Stimulated activated naive CD4-positive, alpha-beta T cell treated with Interleukin-2 at 50 U/mL for 16 hours (primary cell): ENCODE measurements at places on chromosomes 4 and X.
A peak's percentile ranks its signal among the peaks of the same experiment; 100 is the strongest.

GRCh38 chr4:20591571-20591970 is 108.7 kb upstream of the PACRGL start:
- no peak for DNase-seq

GRCh38 chrX:101409043-101409442 is 1.0 kb downstream of the HNRNPH2 start:
- DNase-seq = no peak

DNA sequence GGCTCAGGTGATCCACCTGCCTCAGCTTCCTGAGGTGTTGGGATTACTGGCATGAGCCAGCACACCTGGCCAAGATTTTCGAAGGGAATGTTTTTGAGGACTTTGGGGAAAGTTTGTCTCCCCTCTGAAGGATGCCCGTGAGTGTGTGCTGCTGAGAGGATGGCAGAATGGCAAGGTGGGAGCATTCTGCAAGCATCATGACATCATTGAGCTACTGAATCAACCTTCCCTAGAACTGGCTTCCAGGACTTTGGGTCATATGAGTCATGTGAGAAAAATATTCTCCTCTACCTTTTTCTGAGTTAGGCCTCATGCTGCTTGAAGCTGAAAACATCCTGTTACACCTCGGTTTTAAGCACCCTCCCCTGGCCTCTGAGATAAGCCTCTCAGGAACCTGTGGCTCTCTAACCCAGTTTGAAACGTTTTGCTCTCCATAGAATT is 31.0 kb downstream of the TMEM131L start:
- peak; percentile 55 for DNase-seq

DNA sequence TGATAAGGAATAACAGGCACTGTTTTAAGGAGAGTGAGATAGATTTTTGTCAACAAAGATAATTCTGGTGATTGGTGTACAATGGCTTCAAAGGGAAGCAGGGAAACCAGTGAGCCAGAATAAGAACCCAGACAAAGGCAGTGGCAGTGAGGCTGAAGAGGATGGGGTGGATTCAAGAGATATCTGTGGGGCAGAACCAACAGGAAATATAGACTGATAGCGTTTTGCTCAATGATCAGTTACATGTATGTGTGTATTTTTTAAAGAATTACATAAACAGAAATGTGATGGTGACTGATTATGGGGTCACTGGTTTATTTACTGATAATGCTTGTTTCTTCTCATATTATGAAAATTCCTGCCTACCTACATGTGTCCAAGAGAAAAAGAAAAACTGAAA is 66.4 kb downstream of the AMMECR1 start:
- no peak for DNase-seq

DNA sequence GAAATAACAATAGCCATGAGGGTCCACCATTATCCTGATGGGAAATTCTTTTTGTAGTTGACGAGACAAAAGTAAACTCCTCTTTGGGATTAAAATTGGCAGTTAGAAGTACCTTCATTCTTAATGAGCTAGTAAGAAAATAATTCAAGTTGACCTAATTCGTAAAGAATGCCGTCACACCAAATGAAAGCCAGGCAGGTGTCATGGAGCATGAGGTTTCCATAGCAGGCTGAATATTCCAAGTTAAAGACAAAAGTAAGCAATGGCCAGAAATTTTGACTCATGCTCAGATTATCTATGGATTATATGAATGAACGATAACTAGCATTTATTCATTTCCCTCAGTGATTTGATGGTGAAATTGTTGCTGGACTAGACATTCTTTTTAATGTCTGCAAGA is 192.2 kb upstream of the FAT1 start:
- no peak for DNase-seq

DNA sequence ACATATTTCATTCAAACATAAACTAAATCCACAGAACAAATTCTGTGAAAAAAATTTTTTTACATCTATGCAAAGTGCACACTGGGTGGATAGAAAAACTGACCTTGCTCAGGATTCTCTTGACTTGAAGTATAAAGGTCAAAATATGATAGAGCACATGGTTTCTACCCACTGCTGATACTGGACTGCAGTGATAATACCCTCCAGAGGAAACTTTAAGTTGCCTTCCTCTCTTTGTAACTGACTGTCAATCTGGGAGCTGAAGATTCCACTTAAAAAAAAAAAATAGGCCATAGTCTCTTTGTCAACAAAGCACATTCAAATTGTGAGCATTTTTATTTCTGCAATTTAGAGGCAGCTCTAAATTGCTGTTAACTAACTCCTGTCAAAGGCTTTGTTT is 3.2 kb upstream of the AMMECR1 start:
- DNase-seq = no peak

- DNase-seq = no peak
Measured at GRCh38 chr4:78299565-78299972, 242.4 kb downstream of the FRAS1 start.

- no peak for DNase-seq
Measured at GRCh38 chr4:177778623-177779022, 336.4 kb upstream of the AGA start.

DNA sequence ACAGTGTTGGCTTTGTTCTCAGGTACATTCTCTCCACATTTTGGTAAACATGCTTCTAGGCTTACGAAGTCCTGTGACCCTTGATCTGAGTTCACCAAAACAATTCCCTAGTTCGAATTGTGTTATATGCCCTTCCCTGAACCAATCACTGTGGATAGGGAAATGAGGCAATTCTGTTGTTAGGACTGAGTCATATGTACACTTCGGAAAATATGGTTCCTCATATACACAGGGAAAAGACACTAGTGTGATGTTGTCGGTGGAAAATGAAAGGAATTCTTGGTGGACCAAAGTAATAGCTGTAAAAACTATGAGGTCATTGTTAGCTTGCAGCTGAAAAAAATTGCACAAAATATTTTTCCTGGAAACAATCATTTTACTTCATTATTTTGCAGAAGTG is 46.6 kb upstream of the MAGEC2 start:
- no peak for DNase-seq

DNA sequence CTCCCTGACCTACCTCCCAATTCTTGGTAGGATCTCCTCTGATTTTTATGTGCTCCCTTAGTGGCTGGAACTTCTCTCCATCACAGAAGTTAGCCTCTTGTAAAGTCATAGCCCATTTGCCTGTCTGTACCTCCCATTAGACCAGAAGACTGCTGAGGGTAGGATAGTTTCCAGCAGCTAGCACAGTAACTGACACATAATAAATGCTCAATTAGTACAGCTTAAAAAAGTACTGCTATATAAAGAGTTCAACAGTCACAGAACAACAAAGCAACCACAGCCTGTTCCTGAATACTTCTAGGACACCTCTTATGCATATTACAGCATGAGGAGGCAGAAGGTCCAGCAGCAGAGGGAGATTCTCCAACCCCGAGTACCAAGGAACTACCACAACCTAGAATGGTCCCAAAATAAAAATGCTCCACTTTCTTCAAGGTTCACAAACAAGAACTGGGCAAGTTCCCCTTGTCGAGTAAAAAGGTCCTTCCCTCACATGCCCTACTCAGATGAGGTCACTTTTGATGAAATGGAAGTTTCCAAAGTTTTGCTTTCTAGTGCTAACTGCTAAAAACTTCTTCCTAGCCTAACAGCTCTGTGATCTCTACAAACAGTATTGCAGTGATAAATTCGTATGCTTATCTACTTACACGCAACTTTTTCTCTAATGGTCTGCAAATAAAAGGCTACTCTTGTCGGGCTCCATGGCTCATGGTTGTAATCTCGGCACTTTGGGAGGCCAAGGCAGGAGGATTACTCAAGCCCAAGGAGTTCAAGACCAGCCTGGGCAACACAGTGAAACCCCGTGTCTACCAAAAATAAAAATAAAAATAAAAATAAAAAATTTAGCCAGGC is 12.8 kb downstream of the MECP2 start:
- no peak for DNase-seq

DNA sequence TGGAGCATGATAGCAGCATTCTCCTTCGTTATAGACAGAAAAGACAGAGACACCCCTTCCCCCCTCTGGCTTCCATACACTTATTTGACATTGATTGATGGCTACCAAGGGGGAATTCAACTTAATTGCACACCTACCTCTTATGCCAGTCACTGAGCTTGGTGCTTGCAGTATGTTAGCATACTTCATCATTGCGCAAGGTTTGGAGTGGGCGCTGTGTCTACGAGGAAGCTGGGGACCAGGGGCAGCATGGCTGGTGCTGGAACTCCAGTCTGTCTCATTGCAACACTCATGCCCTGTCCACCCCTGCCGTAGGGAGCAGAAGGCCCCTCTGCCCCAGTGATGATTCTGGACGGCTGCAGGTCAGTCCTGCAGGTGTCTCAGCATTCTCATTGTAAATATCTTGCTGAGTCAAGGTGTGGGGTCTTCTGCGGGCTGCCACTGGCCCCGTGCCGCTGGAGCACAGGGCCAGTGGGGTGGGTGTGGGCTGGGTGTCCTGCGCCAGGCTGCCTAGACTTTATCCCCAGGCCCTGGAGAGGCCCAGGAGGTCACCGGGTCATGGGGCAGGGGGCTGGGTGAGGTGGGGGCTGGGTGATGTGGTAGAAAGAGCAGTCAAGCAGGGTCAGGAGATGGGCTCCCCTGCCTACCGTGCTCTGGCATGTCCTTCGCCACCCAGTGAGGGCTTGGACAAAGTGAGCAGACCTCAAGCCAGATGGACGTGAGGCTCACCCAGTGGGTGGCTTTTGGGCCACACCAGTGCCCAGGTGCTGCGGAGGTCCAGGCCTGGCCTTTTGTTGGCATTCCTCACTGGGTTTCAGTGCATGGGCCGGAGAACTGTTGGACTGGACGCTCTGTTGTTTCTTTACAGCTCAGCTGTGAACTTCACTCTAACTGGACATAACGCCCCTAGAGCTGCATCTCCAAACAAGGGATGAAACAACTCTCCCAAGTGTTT is 85.5 kb downstream of the PSAPL1 start:
- no peak for DNase-seq

DNA sequence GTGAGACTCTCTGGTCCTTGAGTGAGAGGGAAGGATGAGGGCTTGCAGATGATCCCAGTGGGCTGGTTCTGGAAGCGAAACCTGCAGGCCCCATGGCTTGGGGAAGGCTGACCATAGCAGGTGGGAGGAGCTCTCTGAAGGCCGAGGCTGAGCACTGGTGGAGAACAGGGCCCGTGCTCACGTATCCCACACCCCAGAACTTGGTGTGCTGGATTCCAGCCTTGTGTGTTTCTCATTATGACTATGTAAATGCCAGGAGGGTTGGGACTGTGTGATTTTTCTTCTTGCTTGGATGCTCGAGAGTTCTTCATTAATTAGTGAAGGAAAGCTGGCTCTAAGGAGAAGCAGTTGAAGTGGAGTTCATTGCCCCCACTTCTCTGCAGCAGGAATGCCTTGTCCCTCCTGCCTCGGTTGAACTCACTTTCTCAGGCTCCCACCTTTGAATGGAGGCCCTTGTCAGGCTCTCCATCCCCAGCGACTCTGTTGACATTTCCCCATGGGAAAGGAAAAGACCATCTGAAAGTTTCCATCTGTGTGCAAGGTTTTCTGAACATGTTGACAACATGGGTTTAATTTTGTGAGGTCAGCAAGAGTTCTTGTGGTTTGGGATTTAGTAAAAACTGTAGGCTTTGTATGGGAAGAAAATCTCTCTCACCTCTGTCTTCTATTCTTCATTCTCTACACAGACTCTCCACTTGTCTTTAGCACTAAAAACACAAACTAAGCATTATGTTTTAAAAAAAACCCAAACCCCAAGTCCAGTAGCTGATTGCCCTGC is 57.7 kb downstream of the TBL1X start:
- no peak for DNase-seq

DNA sequence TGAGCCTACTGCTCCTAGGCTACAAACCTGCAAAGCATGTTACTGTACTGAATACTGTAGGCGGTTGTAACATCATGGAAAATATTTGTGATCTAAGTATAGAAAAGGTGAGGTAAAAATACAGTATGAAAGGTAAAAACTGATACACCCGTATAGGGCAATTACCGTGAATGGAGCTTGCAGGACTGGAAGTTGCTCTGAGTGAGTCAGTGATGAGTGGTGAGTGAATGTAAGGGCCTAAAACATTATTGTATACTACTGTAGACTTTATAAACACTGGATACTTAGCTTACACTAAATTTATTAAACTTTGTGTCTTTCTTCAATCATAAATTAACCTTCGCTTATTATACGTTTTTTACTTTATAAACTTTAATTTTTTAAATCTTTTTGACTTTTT is 3.7 kb downstream of the KIF4A start:
- DNase-seq = no peak

- DNase-seq = no peak
Measured at GRCh38 chrX:9656277-9656676, 109.4 kb downstream of the GPR143 start.

- DNase-seq = no peak
Measured at GRCh38 chrX:16745102-16745501, 25.7 kb downstream of the SYAP1 start.

GRCh38 chr4:38322714-38323113 is 341.3 kb upstream of the KLF3 start:
- DNase-seq = no peak

DNA sequence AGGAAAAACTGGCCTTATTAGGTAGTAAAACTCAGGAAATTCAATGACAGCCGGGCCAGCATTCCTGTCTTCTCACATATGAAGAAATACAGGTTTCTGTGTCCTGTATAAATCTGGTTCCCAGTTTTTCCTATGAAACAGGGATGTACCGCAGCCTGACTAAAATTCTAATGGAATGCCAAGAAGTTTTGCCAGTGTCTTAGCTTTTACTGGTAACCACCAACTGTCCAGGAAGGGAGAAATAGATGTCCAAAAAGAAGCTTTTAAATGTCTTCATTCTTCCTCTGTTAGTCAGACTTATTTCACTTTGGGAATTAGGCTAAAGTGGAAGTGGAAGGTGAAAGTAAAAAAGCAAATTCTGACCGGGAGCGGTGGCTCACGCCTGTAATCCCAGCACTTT is 108.0 kb upstream of the TBL1X start:
- DNase-seq = no peak

DNA sequence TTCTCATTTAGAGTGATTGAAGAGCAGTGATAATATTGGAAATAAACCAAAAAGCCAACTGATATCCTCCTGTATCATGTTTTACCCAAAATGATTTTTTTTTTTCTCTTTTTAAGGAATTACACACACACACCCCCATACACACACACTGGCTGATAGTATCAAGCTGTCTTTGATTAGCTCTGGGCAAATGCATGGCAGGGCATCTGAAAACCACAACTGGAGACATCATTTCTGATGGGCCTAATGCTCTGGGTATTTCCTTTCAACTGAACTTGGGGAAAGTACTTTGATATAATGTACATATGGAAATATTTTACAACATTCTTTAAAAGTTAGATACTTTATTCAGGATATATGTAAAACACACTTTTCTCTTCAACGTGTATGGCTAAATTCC is 14.2 kb upstream of the OSTC start:
- no peak for DNase-seq

- DNase-seq = no peak
Measured at GRCh38 chrX:104270916-104271512, 16.3 kb upstream of the ESX1 start.

GRCh38 chr4:156954587-156954986 is 17.0 kb downstream of the PDGFC start:
- DNase-seq = no peak

DNA sequence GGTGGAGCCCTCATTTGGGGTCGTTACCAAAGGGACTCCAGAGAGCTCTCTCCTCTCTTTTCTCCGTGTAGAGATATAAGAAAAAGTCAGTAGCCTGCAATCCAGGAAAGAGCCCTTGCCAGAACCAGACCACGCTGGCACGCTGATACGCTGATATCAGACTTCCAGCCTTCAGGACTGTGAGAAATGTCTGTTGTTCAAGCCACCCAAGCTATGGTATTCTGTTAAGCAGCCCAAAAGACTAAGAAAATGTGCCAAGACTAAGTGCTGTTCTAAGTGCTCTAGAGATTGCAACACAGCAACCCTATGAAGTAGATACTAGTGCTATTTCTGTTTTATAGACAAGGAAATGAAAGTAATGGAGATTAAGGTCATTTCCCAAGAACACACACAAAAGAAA is 205.7 kb downstream of the CAMK2D start:
- no peak for DNase-seq
